ENCODE measurements at places on chromosomes 11 and 22. TPM values are rescaled to one million over a fixed set of nuclear protein-coding genes. Genes with fewer than 3 reads are reported as not detected.
A peak's percentile ranks its signal among the peaks of the same experiment; 100 is the strongest.

DNA sequence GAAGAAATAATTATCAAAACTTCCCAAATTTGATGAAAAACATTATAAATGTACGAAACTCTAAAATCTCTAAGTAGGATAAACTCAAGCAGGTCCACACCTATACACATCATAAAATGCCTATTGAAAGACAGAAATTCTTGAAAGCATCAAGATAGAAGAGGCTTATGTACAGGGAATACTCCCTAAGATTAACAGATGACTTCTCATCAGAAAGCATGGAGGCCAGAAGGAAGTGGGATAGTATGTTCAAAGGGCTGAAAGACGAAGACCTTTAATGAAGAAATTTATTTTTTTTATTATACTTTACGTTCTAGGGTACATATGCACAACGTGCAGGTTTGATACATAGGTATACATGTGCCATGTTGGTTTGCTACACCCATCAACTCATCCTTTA, 45.3 kb upstream of the KCNA4 start:
- no peak for DNase-seq

DNA sequence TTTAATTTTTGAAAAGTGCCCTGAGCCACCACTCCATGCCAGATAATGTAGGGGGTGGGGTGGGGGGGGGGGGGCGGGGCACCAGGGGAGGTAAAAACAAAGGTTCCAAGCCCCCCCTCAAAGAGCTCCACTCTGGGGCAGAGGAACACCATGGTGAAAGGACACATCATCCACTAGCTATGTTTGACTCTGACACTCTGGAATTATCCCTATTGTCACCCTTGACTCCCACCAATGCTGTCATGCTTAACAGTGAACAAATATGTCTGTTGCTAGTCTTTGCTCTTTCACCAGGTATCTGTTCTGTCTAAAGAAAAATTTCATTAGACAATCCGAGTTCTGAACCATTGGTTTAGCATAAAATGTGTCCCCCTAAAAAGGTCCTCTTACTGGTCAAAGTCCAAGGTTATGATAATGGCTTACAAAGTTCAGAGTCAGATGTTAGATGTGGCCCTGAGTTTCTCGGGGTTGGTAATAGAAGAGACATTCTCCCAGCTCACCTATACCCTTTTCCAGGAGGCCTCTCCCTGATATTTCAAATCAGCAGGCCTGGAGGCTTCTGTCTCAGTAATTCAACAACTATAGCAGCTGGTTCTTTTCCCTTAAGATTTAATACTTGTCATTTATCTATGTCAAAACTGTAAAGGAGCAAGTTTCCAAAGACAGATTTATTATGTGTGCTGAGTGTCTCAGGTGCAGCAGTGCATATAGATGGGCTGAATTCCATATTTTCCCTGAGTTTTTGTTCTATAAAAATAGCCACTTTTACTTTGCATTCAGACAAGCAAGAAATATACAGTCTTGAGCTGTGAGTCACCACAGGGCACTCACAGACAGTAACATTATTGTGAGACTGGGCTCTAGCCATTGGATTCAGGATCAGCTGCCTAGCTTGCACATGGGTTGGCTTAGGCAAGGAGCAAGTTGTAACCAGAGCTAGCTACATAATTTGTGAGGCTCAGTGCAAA, 174.1 kb downstream of the CSNK2A3 start:
- DNase-seq = peak; percentile 82

GRCh38 chr11:119034813-119035212, 4.1 kb upstream of the SLC37A4 start:
- no peak for DNase-seq

GRCh38 chr22:37625737-37626136, 13.7 kb upstream of the SH3BP1 start:
- no peak for DNase-seq

DNA sequence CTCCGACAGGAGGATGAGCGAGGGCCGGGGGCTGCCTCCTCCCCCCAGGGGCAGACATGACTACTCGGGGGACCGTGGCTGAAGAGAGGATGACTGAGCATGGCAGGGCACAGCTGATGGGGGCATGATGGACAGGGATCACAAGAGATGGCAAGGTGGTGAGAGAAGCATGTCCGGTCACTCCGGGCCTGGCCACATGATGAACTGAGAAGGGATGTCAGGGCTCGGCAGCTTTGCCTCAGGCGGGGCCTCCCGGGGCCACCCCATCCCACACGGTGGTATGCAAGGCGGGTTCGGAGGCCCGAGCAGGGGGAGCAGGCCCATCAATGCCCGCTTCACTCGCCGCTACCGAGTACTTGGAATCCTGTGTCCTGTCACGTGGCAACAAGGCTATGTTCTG, 36.6 kb upstream of the UBASH3B start:
- no peak for DNase-seq

DNA sequence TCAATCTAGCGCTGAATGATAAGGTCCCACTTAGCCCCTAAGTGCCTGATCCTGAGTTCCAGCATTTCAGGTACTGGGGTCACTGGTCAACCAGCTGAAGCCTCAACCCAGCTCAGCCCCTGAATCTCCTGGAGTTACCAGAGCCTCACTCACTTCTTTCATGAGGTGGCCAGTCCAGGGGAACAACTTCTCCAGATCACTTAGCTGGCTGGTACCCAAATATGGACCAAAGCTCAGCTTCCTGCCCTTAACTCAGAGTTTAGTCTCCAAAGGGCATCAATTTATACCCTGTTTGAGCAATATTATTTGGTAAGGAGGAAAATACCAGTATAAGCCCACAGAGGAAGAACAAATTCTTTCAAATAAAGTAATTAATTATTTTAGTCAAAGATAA, 105.6 kb downstream of the SLC1A2 start:
- no peak for DNase-seq

- no peak for DNase-seq
Observed at GRCh38 chr22:20965888-20966855, 883 bp upstream of the AIFM3 start.

DNA sequence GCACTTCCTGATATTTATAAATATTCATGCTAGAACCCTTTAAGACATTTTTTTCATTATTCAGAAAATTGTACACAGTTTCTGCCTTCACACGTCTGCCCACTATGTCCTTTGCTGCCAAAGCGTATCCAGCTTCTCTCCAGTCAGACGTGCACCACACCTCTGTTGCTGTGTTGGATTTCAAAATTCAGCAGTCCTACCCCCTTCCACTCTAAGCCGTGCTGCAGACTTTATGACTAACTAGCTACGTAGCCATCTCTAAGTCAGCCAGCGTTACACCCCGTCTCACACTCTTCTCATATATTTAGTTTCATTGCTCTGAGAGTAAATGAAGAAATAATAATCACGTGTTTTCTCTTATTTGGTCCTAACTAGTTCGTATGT, 28.2 kb upstream of the OPCML start:
- DNase-seq = no peak

The TMEM121B gene
- total RNA-seq = 0.17 TPM

DNA sequence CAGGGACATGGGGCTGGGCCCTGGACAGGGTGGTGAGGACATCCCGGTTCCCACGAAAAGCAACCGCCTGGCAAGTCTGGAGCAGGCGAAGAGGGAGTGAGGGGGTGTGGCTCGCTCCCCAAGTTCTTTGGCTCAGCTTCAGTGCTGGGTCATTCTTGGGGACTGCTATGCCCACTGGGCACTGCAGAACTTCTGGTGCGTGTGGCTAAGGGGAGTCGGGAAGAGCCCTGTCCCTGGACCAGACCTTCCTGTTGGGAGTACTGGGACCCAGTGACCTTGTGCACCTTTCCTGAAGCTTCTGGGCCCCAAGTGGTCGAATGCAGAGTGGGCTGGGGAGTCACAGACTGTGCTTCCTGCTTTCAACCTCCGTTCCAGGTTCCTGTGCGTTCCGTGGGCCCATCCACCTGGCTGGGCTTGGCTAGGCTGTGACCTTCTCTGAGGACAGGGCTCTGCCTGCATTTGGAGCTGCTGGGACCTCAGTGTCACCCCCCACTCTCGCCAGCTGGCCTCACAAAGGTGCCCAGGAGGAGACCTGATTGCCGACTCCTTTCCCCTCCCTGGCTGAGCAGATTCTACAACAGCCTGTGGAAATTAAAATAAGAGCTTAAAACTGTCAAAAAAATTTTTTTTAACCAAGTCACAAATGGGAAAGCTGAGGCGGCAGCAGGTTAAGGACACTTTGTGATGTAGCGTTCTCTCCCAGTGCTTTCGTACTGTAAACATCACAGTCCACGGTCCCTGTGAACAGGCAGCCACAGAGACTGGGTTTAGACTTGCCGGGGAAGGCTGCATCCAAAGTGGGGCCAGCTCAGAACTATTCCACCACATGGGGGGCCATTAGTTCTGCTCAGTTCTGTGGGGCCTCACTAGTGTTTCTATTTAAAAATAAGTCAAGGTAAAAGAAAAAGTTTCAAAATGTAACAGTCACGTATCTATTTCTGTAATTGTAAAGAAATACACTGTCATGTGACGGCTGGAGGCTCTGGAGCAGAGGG, 63.8 kb upstream of the WNT7B start:
- DNase-seq = no peak

DNA sequence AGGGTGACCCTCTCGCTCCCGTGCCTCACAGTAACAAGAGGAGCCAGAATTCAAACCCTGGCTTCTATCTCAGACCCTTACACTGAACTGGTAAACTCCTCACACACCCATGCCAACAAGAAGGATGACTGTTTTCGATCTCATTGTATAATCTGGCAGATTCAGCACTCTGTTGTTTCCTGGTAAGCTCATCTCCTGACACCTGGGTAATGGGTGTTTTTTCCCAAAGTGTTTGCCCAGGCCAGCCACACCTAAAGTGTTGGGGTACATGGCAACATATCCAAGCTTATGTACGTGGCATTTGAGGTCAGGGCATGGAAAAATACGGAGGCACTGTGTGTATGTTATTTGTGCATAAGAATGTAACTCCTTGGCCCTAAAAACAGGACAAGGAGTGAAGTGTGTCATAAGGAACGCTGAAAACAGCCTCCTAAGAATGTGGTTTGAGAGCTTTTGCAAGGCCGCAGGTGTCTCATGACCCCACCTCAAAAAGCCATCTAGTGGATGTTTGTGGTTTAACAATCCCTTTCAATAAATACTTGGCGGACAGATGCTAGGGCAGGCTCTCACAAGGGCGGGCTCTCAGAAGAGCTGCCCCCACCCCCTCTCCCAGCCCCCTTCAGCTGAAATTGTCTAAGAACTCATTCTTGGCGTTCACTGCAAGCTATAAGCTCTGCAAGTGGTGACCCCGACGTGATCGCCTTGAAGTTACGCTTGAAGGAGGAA, at the start of gene MS4A15:
Gene MS4A15 (plus strand): TSS at position 561 of the 726 bp plus-strand sequence. CDS start 6,867 bp downstream, outside the sequence.
- DNase-seq = no peak

The IPO7 gene
- 77.4 TPM for total RNA-seq

GRCh38 chr22:49692499-49693225, 135.0 kb downstream of the BRD1 start:
- no peak for DNase-seq

- no peak for DNase-seq
Observed at GRCh38 chr11:93935826-93936225, 85.3 kb upstream of the HEPHL1 start.

DNA sequence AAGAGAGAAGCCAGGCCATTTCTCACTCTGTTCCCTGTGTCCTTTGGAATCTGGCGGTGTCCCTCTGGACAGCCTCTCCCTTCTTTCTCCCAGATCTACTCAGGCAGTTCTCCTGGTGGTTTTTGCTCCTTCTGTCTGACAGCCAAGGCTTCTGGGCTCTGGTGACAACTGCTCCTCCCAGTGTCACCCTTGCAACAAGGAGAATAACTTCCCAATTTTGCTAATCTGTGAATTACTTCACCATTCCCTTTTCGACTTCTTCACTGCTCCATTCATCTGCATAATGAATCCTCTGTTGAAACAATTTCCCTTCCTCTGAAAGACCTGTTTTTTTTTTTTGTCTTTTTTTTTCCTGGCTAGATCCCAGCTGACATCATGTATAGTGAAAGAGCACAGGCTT, 56.3 kb upstream of the PDE3B start:
- no peak for DNase-seq

DNA sequence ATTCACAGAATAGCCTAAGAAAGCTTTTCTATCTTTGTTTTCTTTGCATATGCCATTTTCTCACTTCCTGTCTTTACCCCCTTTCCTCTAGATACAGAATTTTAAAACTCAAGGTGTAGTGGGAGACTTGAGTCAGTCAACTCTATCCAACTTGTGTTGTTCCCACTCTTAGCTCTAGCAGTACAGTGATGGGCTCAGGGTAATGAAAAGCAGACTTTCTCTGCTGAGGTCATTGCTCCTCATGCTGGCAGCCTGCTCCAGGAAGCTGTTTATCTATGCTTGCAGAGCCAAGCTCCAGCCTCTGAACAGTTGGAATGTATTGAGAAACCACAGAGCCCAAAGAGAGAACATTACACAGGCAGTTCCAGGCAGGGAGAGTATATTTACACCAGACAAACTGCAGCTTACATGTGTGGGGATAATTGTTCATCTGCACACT, 68.1 kb downstream of the CSTPP1 start:
- DNase-seq = peak; percentile 70

DNA sequence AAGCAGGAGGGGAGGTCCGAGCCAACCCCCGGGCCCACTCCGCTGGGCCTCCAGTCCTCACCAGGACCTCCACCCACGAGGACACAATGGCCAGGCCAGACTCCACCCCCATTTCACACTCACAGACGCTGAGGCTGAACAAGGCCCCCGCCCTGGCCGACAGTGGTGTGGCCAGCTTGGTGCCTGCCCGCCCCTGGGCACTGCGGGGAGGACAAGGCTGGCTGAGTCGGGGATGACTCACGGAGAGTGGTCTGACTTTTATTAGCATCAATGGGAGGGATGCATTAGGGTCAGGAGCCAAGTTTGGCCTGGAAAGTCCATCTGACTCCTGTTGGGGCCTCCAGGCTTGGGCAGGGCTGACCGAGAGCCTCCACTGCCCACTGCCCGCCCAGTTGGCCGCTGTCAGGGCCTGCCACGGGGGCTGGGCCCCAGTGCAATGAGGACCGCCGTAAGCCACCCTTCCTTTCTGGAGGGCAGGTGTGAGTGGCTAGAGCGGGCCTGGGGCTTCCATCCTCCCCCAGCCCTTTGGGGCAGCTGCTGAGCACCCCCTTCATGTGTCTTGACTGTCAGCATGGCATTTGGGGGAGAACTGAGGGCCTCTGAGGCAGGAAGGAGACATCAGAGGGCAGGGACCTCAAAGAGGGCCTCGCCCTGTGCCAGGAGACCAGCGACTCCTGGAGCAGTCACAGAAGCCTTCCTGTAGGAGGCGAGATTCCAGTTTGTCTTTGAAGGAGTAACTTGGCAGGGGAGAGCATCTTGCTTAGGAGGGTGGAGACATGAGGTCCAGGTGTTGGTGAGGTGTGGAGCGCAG, 10.6 kb downstream of the TSPAN32 start:
- DNase-seq = peak; percentile 60

DNA sequence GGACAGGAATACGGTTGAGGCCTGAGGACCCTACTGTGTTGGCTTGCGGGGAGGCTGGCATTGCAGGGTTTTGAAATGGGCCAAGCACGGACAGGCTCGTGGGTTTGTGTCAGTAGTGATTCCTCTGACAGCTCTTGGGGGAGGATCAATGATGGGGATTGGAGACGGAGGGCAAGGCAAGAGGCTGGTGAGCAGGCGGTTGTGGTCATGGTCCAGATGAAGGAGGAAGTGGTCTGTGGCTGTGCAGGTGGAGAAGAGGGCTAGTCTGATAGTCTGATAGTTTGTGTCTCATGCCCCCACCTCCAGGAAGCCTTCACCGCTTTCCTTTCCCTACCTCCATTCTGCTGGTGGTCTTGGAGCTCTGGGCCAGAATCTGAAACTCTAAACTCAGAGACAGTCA, 3.0 kb downstream of the MAFF start:
- no peak for DNase-seq

Measured in Caki2 (cell line).